ENCODE measurements at places on chromosomes 16 and 17.

- DNase-seq = no peak
Measured at GRCh38 chr17:50194934-50195865, 6.2 kb downstream of the COL1A1 start.

DNA sequence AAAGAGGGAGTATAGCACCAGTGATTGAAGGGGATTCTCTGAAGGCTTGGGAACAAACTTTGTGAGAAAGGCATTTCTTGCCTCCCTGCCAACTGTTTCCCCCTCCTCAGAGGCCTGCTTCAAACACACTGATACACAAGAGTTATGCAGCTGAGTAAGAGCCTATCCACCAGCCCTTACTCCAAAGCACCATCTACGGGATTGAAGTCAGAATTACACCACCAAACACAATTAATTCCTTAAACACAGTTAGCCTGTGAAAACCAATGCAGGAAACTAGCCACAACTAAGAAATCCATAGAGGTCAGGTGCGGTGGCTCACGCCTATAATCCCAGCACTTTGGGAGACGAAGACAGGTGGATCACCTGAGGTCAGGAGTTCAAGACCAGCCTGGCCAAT lies 138.3 kb downstream of the SHCBP1 start:
- DNase-seq = no peak

DNA sequence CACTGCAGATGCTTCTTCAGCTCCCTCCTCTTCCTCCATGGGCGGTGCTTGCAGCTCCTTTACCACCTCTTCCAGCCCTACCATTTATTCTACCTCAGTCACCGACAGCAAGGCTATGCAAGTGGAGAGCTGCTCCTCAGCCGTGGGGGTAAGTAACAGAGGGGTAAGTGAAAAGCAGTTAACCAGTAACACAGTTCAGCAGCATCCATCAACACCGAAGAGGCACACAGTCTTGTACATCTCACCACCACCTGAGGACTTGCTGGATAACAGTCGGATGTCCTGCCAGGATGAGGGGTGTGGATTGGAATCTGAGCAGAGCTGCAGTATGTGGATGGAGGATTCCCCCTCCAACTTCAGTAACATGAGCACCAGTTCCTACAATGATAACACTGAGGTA lies 79.3 kb downstream of the NQO1 start:
- no peak for DNase-seq

- no peak for DNase-seq
Measured at GRCh38 chr17:4539025-4539424, 16.2 kb downstream of the MYBBP1A start.

DNA sequence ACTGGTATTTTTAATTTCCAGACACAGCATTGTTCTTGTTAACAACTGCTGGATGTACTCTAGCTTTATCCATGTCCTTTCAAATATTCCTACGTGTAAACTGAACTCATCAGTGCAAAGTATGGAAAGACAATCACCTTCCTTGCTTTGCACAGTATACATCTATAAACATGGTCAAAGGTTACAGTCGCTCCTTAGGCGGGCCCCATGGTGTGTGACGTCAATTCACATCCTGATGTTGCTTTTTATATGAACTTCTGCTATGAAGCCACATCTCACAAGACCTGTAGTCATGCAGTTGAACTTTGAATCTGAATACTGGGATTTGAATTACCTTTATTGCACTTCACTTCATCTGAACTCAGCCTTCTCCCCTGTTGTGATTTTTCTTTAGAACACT lies 447.6 kb upstream of the PSMD7 start:
- DNase-seq = no peak

- DNase-seq = no peak
Measured at GRCh38 chr17:79845601-79845949, 6.3 kb upstream of the CBX4 start.

- no peak for DNase-seq
Measured at GRCh38 chr17:40576113-40576740, 11.0 kb upstream of the CCR7 start.

DNA sequence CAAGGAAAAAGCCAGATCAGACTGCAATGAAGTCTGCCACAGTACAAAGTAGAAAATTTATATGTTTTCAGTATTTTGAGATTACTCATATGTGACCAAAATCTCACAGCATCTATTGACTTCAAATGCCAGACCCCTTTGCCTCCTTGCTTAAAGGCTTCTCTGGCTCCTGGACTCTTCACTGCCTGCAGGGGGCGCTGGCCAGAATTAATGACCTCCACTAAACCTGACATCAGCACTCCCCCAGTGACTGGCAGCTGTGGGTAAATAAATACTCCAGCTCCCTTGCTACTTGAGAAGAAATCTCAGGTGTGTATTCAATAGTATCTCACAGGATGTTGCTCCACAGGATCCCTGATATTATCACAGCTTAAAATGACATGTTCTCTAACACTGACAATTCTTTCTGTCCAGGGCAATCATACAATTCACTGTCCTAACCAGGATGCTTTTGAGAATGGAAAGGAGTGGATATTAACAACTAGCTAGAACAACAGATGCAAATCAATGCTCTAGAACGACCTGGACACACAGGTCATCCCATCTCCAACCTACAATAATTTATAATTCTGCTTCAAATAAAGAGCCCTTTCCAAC lies 4.0 kb downstream of the BECN1 start:
- DNase-seq = no peak

- peak; percentile 89 for DNase-seq
Measured at GRCh38 chr16:15704545-15704987, 54.5 kb downstream of the NDE1 start.

DNA sequence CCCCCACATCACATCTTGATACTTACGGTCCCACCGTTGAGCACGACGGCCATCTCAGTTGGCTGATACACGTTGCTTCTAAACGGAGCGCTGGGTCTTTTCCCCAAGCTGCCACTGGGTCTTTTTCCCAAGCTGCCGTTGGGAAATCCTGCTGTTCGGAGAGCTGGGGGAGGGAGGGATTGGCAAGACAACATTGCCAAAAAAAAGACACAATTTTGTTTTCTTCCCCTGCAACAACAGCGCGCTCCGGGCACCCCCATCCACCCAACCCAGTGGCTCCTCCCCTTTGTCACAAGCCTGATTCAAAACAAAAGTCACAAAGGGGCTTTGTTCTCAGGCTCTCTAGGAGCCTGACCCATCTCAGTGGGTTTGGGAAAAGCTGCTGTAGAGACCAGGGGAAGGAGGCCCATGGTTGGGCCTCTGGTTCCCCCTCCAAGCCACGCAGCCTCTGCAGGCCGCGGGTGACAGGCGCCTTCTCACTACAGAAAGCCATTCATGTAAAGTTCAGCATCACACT lies 22.8 kb downstream of the GPRC5B start:
- peak; percentile 96 for DNase-seq

DNA sequence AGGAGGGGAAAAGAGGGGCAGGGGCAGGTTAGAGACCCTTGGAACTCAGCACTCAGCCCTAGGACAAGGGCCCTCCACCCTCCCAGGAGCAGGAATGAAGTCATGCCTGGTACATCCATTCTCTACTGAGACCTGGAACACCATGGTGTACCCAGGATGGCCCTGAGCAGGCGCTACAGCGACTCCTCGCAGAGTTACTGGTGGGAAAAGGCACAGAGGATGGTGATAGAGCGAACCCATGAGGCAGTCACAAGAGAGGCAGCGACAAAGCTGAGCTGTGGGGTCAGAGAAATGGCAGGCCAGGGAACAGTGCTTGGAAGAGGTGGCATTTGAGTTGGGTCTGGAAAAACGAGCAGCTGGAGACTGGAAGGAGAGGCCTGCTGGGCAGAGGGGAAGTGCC lies 37.5 kb downstream of the SRCIN1 start:
- DNase-seq = no peak

DNA sequence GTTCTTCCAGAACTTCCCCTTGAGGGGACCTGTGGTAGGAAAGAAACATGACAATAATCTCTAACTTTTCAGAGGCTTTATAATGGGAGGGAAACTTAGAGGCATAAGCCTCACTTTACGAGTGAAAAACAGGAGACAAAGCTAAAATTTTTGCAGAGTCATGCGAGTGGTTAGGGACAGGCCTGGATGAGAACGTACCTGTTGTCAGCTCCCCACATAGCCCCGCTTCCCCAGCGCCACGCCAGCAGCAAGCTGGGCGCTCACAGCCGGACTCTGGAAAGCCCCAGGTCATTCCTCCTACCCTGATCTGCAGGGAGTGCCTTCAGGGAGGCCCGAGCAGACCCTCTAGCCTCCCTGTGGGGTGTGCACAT lies 53.6 kb downstream of the LDHD start:
- DNase-seq = no peak

DNA sequence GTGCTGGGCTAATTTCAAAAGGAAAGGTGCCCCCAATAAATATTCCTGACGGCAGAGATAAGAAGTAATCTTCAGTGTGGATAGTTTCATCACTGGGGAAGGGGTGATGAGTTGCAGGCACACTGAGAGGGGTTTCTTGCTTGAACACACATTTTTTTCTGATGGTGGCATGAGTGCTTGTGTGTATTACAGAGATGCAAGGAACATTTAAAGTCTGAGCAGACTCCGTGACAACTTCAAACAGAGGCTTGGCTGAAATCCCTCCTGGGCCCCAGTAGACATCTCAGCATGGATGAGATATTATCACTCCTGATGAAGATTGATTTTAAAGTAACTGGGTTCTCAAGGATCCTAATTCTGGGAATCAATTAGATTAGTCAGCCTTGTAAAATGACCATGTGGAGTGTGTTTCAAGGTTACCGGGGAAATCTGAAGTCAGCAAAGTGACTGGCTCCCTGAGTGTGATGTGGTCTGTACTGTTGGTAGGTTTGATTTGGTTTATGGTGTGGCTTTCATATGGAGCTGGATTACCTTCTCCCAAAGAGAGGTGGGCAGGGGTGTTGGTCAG lies 435.8 kb upstream of the EEF2KMT start:
- DNase-seq = no peak

DNA sequence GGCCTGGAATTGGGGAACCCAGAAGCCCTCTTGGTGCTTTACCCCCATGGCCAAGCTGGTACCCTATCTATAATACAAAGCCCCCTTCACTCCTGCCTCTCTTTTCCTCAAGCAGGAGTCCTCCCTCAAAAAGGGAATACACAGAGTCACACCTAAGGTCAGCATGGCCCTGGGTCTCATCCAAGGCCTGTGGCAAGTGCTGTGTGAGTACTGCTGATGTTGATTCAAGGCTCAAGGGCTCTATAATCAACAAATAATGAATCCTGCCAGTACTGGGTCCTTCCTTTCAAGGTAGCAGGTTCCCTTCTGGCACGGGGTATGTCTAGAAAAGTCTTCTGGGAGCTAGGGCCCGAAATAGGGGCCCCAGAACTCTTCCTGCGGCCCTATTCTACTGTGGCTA lies 187.3 kb downstream of the CYB561 start:
- no peak for DNase-seq

DNA sequence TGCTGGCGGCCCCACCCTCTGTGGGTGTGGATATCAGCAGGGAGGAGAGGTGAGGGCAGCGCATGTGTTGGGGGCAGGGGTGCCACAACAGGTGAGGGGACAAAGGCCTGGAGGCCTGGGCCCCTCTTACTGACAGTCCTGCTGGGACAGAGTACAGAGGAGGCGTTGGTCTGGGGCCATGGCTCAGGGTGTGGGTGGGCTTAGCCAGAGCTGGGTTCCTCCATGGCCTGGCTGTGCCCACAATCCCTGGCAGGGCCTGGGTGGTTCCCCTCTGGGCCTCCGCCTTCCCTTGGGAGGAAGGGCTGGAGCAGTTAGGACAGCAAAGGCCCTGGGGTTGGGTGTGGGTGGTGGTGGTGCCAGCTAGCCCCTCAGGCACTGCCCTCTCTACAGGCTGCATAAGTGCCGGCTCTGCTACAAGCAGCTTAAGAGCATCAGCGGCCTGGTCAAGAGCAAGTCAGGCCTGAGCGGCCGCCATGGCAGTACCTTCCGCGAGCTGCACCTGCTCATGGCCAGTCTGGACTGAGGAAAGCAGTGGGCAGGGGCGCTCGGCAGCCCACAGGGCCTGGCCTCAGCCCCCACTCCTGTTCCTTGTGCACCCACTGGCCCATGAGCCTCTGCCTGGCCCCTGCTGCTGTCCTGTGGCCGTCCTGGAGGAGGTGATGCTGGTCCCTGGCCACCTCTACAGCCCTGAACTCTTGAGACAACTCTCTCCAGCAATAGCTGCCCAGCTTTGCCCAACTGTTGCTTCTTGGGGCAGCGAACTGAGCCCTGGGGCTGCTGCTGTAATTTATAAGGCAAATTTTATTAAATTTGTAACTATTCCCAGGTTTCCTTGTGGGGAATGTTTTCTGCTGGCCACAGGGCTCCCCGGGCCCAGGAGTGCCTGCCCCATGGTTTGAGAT lies 21.1 kb downstream of the KATNB1 start:
- no peak for DNase-seq

DNA sequence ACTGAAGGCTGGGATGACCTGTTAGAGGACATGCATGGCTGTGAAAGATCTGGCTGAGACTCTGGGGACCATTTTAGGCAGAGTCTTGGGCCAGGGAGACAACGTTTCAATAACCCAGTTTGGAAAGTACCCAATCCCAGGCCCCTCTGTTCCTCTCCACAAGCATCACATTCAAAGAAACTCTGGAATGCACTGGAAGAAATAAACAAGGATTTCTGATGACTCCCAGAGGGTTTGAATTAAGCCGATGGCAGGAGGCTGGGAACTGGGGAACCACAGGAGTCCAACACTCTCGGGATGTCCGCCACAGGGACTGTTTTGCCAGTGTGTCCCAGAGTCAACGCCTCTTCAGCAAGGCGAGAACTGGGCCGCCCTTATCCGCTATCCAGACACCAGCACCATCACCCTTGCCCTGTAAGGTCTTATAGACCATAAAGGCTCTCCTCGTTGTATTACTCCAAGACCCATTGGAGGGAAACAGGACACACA lies 3.3 kb downstream of the PMP22 start:
- DNase-seq = peak; percentile 55

DNA sequence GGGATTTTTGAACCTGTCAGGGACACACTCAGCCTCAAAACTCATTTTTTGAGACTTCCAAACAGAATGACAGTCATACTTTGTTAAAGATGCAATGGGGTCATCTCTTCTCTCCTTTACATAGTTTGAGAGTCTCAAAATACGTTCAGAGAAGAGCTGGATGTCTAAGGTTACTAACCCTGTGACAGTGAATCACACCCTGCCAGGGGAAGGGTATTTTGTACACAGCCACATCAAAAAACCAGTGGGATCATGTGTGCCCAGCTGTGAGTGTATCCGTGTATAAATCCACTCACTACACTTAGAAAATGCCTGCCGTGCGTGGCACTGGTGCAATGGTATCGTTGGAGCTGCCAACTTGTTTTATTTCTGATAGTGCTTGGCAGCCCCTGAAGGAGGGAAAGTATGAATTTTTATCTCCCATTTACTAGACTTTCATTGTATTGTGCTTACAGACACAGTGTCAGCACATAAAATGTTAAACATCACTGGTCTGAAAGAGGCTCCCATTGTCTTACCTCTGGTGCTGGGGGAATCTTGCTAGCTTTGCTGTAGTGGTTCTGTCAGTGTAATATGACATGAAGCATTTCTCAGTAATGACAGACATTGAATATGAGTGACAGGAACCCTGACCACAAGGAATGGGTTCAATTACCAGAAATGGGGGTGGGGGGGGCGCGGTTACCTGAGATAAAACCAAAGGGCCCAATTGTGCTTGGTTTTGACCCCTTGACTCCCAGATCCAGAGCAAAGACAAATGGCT lies 256.3 kb downstream of the FTO start:
- DNase-seq = no peak
